H9 (cell line): ENCODE measurements at places on chromosomes 12 and 14.

- DNase-seq = peak; percentile 69
- no peaks in the 10 kb centered on the region for H3K27me3 ChIP-seq
- no peak overlapping the region for H3K27ac ChIP-seq
- H3K4me3 ChIP-seq = peak overlapping the region; percentile 96
- peaks cover 9% of the 10 kb centered on the region; the same call in 1 of the 2 replicates for H3K4me1 ChIP-seq
- H3K36me3 ChIP-seq = no peaks in the 10 kb centered on the region
Measured at GRCh38 chr14:99270458-99271220, 1.4 kb downstream of the BCL11B start.

DNA sequence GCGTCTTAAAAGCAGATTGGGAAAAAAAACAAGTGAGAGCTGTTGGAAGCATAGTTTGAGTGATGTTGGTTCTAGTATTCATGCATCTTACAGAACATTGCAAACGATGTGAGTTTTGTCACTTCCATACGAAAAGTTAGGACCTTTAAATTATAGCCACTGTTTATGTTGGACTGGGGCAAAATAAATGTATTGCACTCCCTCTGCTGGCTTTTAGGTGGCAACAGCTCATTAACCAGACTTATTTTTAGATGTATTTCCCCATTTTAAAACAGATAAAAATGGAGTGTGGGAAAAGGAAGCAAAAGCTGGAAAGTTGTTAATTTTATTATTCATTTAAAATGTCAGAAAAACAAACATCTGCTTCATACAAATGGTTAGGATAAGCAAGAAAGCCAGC is 111.9 kb downstream of the LGR5 start:
- no peaks in the 10 kb centered on the region for H3K4me1 ChIP-seq
- no peak overlapping the region for H3K27ac ChIP-seq
- no peaks in the 10 kb centered on the region for H3K36me3 ChIP-seq
- DNase-seq = no peak

DNA sequence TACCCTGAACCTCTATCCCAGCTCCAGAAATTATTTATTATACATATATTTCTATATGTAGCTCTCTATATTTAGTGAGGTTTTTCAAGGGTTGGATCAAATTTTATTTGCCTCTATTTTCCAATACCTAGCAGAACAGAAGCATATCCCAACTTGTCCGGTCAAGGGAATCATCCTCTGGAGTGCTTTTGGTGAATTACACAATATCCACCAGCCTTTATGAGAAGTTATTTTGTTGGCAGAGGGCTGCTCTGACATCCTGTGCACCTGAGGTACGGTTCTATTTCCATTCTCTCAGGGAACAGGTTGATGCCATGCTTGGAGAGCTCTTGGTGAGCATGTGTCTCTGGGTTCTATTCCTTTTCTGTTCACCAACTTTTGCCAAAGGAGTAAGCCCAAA is 1056.4 kb downstream of the GALC start:
- no peak overlapping the region for H3K27ac ChIP-seq
- DNase-seq = no peak
- H3K27me3 ChIP-seq = no peaks in the 10 kb centered on the region

GRCh38 chr14:61188196-61188595 is 92.9 kb downstream of the TMEM30B start:
- H3K4me3 ChIP-seq = no peak overlapping the region
- H3K27ac ChIP-seq = no peak overlapping the region
- H3K36me3 ChIP-seq = no peaks in the 10 kb centered on the region
- peaks cover 4% of the 10 kb centered on the region; the same call in 1 of the 2 replicates for H3K4me1 ChIP-seq

DNA sequence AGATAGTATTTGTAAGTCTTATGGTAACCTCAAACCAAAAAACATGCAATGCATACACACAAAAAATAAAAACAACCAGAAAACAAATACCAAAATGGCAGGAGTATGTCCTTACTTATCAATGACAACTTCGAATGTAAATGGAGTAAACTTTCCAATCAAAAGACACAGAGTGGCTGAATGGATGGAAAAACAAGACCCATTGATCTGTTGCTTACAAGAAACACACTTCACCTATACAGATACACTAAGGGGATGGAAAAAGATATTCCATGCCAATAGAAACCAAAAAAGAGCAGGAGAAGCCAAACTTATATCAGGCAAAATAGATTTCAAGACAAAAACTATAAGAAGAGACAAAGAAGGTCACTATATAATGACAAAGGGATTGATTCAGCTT is 8.7 kb upstream of the DCAF5 start:
- DNase-seq = no peak
- H3K4me1 ChIP-seq = no peaks in the 10 kb centered on the region
- H3K4me3 ChIP-seq = no peak overlapping the region
- no peaks in the 10 kb centered on the region; the same call in 2 of the 3 replicates for H3K36me3 ChIP-seq

DNA sequence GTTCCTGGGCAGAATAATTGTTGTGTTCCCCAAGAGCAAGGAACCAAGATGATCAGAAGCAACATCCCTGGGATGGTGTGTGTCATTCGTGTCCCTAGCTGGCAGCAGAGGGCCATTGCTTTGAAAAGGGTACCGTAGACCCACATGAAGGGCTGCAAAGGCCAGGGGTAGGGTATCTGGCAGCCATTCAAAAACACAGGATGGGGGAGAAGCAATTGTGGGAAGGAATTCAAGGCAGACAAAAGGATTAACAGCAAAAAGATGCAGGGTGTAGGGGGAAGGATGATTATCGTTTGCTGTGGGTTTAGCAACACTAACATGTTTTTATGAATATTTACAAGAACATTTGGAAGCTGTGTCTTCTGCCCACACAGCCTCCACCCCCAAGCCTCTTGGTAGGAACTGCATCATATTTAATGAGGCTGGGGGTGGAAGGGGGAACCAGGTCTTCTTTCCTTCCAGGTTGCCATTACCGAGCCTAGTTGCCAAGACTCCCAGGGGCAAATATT is 169.0 kb upstream of the G2E3 start:
- no peak overlapping the region for H3K4me3 ChIP-seq
- no peak for DNase-seq

GRCh38 chr12:74906224-74906623 is 303.4 kb downstream of the KCNC2 start:
- no peaks in the 10 kb centered on the region for H3K4me1 ChIP-seq
- DNase-seq = no peak
- no peaks in the 10 kb centered on the region for H3K36me3 ChIP-seq
- H3K27ac ChIP-seq = no peak overlapping the region

GRCh38 chr14:100011628-100012325 is 53.4 kb upstream of the EVL start:
- H3K27ac ChIP-seq = no peak overlapping the region
- no peak overlapping the region for H3K4me3 ChIP-seq
- no peaks in the 10 kb centered on the region for H3K27me3 ChIP-seq

GRCh38 chr14:85701763-85702162 is 171.8 kb downstream of the FLRT2 start:
- H3K36me3 ChIP-seq = no peaks in the 10 kb centered on the region
- H3K4me1 ChIP-seq = no peaks in the 10 kb centered on the region
- H3K27ac ChIP-seq = no peak overlapping the region
- no peaks in the 10 kb centered on the region for H3K27me3 ChIP-seq
- no peak for DNase-seq

DNA sequence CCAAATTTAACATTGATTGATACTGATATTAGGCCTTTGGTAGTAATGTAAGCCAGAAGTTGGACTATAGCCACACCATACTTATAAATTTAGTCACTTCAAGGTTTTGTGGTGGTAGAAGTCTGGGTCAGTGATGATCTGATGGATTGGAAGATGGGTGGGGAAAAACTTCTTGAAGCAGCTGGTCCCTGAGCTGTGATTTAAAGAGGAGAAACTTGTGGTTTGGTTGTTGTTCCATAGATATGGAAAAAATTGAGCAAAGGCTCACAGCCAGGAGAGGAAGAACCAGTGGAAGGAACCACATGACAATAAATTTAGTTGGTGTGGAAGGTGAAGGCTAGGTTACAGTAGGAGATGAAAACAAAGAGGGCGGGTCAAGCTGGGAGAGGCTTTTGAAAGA is 26.1 kb downstream of the PTHLH start:
- no peak for DNase-seq
- no peak overlapping the region for H3K4me3 ChIP-seq
- peaks cover 3% of the 10 kb centered on the region; the same call in 1 of the 2 replicates for H3K4me1 ChIP-seq
- H3K27me3 ChIP-seq = no peaks in the 10 kb centered on the region
- no peaks in the 10 kb centered on the region for H3K36me3 ChIP-seq
- H3K27ac ChIP-seq = no peak overlapping the region

GRCh38 chr12:39993268-39993667 is 112.6 kb downstream of the SLC2A13 start:
- H3K27ac ChIP-seq = no peak overlapping the region
- DNase-seq = no peak
- no peaks in the 10 kb centered on the region for H3K4me1 ChIP-seq

GRCh38 chr12:49533331-49533730 is 5.5 kb upstream of the KCNH3 start:
- no peaks in the 10 kb centered on the region; the same call in 1 of the 2 replicates for H3K4me1 ChIP-seq
- DNase-seq = peak; percentile 18
- H3K36me3 ChIP-seq = peaks cover 8% of the 10 kb centered on the region; the same call in 1 of the 2 replicates
- no peak overlapping the region for H3K27ac ChIP-seq

DNA sequence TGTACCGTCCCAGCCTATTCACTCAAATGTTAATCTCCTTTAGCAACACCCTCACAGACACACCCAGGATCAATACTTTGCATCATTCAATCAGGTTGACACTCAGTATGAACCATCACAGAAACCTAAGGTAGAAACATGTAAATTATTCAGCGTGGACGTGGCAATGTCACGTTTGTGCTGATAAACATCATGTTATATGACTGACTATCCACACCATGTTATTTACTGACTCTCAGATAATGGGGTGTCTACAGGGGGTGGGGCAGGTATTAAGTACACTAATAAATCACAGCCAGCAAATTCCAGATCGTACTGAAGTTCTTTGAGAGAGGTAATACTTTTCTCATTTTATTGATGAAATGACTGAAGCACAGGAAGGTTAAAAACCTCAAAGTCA is 280.0 kb downstream of the C12orf75 start:
- DNase-seq = no peak
- H3K36me3 ChIP-seq = no peaks in the 10 kb centered on the region
- H3K4me3 ChIP-seq = no peak overlapping the region
- H3K27me3 ChIP-seq = no peaks in the 10 kb centered on the region

DNA sequence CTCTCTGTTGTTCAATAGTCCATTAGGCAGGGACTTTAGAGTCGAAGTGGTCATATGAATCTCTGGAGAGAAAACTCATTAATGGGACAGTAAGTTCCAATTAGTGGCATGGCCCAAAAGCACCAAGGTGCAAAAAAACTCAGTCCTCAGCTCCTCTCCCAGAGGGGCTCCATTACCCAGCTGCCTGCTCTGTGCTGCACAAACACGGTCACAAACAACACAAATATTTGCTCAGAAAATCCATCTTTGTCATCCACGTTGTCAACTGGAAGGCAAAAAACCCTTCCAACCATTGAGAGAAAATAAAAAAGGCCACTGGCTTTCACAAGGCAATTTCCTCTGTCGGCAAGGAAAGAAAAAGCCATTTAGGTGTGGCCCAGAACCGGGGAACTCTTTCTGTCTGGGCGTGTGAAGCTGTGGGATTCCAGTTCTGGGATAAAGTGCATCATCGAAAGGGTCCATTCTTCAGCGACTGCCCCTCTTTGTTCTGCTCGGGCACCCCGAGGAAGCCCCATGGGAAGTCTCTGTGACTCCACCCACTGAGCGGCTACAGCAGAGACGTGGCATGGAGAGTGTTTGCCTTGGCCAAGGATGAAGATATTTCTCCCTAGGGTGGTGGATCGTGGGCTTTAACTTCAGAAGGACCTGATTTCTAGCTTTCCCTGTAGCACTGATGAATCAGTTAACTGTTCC is 137.6 kb downstream of the VRK1 start:
- no peaks in the 10 kb centered on the region for H3K27me3 ChIP-seq
- H3K36me3 ChIP-seq = no peaks in the 10 kb centered on the region
- no peaks in the 10 kb centered on the region for H3K4me1 ChIP-seq
- DNase-seq = no peak

GRCh38 chr14:19947413-19948090 is 16.8 kb downstream of the OR4K1 start:
- H3K36me3 ChIP-seq = peaks cover 9% of the 10 kb centered on the region
- no peak for DNase-seq
- H3K27me3 ChIP-seq = no peaks in the 10 kb centered on the region
- H3K4me1 ChIP-seq = no peaks in the 10 kb centered on the region

DNA sequence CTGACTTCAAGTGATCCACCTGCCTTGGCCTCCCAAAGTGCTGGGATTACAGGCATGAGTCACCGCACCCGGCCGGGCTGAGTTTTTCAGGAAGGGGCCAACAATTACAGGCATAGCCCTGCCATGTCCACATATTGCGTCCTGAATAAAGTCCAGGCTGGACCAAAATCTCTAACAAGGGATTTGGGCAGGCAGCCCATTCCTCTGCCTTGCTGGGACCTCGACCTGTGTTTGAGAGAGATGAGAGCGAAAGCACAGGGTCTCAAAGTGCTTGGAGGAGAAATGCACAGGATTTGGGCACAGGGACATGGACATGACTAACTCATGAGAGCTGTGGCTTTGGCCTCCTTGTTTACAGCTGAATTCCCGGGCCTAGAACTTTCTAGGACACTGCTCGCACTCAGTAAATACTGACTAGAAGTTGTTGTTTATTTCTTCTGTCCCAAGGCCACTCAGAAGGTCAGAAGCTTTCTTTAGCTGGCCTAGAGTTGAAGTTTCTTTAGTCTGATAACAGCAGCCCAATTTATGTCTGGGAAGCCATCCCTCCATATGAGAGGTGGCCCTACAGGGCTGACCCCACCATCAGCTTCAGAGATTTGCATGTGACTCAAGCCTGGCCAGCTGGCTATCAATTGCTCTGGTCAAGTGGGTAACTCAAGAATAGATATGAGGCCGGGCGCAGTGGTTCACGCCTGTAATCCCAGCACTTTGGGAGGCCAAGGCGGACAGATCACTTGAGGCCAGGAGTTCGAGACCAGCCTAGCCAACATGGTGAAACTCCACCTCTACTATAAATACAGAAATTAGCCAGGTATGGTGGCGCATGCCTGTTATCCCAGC is 11.7 kb downstream of the CAMKK2 start:
- H3K4me1 ChIP-seq = no peaks in the 10 kb centered on the region; the same call in 1 of the 2 replicates
- H3K27ac ChIP-seq = no peak overlapping the region
- no peaks in the 10 kb centered on the region for H3K27me3 ChIP-seq

DNA sequence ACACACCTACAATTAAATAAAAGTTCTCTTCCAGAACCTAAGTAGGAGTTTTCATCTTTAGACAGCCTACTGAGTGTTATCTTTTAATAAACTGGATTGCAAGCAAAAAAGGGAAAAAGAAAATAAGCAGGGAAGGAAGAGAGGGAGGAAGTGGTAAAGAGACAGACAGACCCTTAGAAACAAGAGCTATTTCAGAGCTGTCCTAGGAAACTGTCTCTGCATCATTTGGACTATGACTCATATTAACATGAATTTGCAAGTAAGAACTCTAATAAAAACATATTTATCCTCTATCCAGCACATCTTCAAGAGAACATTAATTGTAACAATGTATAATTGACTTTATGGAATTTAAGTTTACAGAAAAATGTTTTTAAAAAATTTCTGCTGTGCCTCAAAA is 438.8 kb upstream of the USP15 start:
- H3K27me3 ChIP-seq = no peaks in the 10 kb centered on the region
- no peak overlapping the region for H3K27ac ChIP-seq
- H3K4me3 ChIP-seq = no peak overlapping the region

DNA sequence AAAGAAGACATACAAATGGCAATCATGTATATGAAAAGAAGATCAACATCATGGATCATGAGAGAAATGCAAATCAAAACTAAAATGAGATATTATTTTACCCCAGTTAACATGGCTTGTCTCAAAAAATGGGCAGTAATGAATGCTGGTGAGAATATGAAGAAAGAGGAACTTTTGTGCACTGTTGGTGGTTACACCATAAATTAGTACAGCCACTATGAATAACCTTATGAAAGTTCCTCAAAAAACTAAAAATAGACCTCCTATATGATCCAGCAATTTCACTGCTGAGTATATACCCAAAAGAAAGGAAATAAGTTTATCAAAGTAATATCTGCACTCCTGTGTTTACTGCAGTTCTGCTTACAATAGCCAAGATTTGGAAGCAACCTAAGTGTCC is 151.7 kb downstream of the PDZRN4 start:
- H3K4me3 ChIP-seq = no peak overlapping the region
- no peak for DNase-seq
- no peaks in the 10 kb centered on the region for H3K27me3 ChIP-seq
- no peaks in the 10 kb centered on the region; the same call in 1 of the 2 replicates for H3K36me3 ChIP-seq
- H3K4me1 ChIP-seq = no peaks in the 10 kb centered on the region
